ENCODE measurements at places on chromosomes 3 and 15.
A peak's percentile ranks its signal among the peaks of the same experiment; 100 is the strongest.

GRCh38 chr3:176741664-176742047, 455.6 kb downstream of the TBL1XR1 start:
- no peak overlapping the region for H3K27ac ChIP-seq
- H3K4me3 ChIP-seq, result no peak overlapping the region
- H3K4me1 ChIP-seq, result no peaks in the 10 kb centered on the region
- H3K36me3 ChIP-seq, result no peaks in the 10 kb centered on the region

DNA sequence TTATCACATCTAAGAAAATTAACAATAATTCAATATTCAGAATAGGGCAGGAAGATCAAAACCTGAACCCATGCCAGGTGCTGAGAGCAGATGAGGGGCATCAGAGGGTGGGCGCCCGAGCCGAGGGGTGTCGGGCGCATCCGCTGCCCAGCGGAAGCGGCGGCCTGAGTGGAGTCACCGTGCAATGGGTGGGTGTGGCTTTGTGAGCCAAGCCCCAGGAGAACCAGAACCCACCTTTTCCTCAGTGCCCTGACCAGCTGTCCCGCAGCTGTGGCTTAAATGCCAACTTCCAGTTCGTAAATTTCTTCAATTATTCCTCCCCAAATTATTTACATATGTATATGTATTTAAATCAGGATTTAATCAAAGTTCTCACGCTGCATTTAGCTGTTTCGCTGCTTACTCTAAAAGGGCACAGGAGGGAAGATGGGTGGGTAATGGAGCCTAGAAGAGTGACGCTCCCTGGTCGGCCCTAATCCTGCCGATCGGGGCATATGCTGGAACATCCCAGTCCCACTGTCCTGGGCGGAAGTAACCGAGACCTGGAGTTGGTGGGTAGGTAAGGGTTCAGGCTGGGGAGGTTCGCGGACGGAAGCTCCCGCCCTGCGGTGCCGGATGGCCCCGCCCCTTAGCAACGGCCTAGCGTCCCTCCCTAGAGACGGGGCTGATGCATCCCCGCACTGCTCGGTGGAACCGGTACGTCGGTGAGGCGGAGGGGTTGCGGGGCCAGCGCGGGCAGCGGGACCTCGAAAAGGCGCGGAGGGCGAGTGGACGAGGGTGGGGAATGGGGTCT, 1.3 kb downstream of the DNAH1 start:
- H3K27me3 ChIP-seq, result no peaks in the 10 kb centered on the region
- H3K4me1 ChIP-seq, result peaks cover 20% of the 10 kb centered on the region
- no peaks in the 10 kb centered on the region for H3K36me3 ChIP-seq
- peak; percentile 83 for DNase-seq
- peak overlapping the region; percentile 50 for H3K4me3 ChIP-seq

- DNase-seq, result no peak
- H3K27ac ChIP-seq, result peak overlapping the region; percentile 15
- no peak overlapping the region for H3K4me3 ChIP-seq
- peaks cover 34% of the 10 kb centered on the region for H3K36me3 ChIP-seq
Observed at GRCh38 chr3:48694610-48695392, 9.1 kb upstream of the NCKIPSD start.

GRCh38 chr3:119800844-119801243, 18.9 kb downstream of the NR1I2 start:
- H3K4me3 ChIP-seq, result no peak overlapping the region
- no peaks in the 10 kb centered on the region for H3K4me1 ChIP-seq
- H3K27me3 ChIP-seq, result peaks cover 10% of the 10 kb centered on the region
- H3K27ac ChIP-seq, result no peak overlapping the region

- H3K27me3 ChIP-seq, result peaks cover 18% of the 10 kb centered on the region
- H3K36me3 ChIP-seq, result peaks cover 3% of the 10 kb centered on the region
- H3K4me3 ChIP-seq, result no peak overlapping the region
- peaks cover 14% of the 10 kb centered on the region for H3K4me1 ChIP-seq
- DNase-seq, result no peak
Observed at GRCh38 chr3:58203541-58203940, 7.2 kb downstream of the DNASE1L3 start.

DNA sequence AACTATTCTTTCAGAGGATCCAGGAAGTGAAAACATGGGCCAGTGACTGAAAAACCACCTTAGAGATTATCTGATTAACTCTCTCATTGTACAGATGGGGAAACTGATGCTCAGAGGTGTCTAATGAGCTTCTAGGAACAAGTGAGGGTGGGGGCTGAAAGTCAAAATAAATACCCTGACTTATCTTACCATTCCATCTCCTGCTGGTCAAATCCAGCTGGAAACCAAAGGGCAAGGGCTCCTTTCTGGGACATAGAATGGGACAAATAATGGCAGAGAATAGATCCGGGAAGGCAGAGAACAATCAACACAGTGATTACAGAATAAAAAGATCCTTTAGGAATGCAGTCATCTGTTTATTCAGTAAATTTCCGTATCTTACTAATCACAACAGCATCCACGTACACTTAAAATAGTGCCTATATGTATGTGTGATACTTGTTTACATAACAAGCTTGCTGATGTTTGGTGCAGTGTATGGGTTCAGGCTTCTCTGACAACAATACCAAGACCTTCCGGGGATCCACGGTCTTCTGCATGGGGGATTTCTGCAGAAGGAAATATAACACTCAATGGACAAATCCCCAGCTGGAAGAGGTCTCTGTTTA, 173.2 kb downstream of the THSD4 start:
- no peaks in the 10 kb centered on the region for H3K36me3 ChIP-seq
- H3K4me3 ChIP-seq, result no peak overlapping the region
- no peak overlapping the region for H3K27ac ChIP-seq
- DNase-seq, result no peak

DNA sequence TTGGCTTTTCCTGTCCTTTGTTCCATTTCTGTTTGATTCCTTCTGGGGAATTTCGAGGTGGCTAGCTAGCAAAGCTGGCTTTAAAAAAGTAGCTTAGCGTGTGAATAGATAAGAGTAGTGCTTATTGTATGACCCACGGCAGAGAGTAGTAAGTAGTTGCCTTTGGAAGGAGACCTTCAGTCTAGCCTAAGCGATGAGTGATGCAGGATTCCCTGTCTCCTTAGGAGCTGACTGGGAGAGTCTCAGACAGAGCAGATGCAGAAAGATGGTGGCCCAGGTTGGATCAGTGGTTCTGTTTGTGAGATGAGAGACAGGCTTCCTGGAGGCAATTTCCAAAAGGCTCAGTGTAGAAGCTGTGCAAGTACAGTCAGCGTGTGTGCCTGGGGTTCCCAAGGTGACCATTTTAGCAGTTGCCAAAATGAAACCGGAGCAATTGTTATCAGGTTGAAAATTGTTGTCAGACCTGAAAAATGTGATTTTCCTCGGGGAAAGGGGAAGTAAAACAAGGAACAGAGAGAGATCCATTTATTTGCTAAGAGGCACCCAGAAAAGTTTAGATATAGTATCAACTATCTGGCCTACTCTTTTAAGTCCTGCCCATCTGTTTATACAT, 681 bp upstream of the IL5RA start:
- no peak overlapping the region for H3K27ac ChIP-seq
- no peak overlapping the region for H3K4me3 ChIP-seq
- H3K4me1 ChIP-seq, result peaks cover 19% of the 10 kb centered on the region
- H3K27me3 ChIP-seq, result no peaks in the 10 kb centered on the region
- DNase-seq, result no peak

GRCh38 chr15:76823890-76824289, 81.2 kb downstream of the SCAPER start:
- H3K27me3 ChIP-seq, result no peaks in the 10 kb centered on the region
- peaks cover 13% of the 10 kb centered on the region for H3K36me3 ChIP-seq
- H3K27ac ChIP-seq, result no peak overlapping the region
- H3K4me3 ChIP-seq, result no peak overlapping the region
- H3K4me1 ChIP-seq, result peaks cover 19% of the 10 kb centered on the region
- DNase-seq, result no peak

- H3K27me3 ChIP-seq, result no peaks in the 10 kb centered on the region
- H3K4me3 ChIP-seq, result no peak overlapping the region
- no peak for DNase-seq
- H3K4me1 ChIP-seq, result peaks cover 14% of the 10 kb centered on the region
- no peak overlapping the region for H3K27ac ChIP-seq
- peaks cover 1% of the 10 kb centered on the region for H3K36me3 ChIP-seq
Observed at GRCh38 chr3:188369526-188369925, 215.6 kb downstream of the LPP start.

Measured in activated CD4-positive, alpha-beta T cell treated with anti-CD3 and anti-CD28 coated beads for 36 hours (primary cell).